SK-N-SH (cell line): ENCODE measurements at places on chromosomes 11 and 22. TPM values are rescaled to one million over a fixed set of nuclear protein-coding genes. Genes with fewer than 3 reads are reported as not detected.

GRCh38 chr11:40293655-40294348 is 1165.7 kb downstream of the LRRC4C start:
- H3K36me3 ChIP-seq: no peaks in the 10 kb centered on the region
- peak; percentile 82 for DNase-seq
- peaks cover 7% of the 10 kb centered on the region for H3K4me1 ChIP-seq
- H3K27me3 ChIP-seq: no peaks in the 10 kb centered on the region
- H3K4me3 ChIP-seq: peak overlapping the region; percentile 58

- H3K27me3 ChIP-seq: peaks cover 9% of the 10 kb centered on the region; the same call in 1 of the 2 replicates
- peak overlapping the region; percentile 79; the same call in 1 of the 2 replicates for H3K27ac ChIP-seq
- H3K36me3 ChIP-seq: no peaks in the 10 kb centered on the region
- peaks cover 86% of the 10 kb centered on the region; the same call in 1 of the 2 replicates for H3K4me1 ChIP-seq
- no peak for DNase-seq
Observed at GRCh38 chr11:8256271-8257002, 7.2 kb downstream of the LMO1 start.

CACNA1I gene
- polyA plus RNA-seq: under 0.01 TPM in 1 of 2 replicates, not detected in the other

DNA sequence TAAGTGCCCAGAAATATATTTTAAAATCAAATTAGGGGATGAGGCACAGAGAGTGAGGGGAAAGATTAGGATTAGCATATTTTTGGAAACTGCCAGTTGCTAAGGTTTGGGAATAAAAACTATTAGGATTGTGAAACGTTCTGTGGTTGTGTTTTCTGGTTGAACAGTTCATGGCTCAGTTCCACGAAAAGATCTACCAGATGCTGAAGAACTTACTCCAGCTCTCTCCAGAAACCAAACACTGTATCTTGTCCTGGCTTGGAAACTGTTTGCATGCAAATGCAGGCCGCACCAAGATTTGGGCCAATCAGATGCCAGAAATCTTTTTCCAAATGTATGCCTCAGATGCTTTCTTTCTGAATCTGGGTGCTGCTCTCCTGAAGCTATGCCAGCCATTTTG is 15.3 kb downstream of the UBE4A start:
- H3K4me3 ChIP-seq: no peak overlapping the region
- no peak for DNase-seq
- H3K27ac ChIP-seq: no peak overlapping the region
- no peaks in the 10 kb centered on the region for H3K4me1 ChIP-seq
- H3K36me3 ChIP-seq: peaks cover 70% of the 10 kb centered on the region

NELL1 gene
- 0.02 TPM in 1 of 2 replicates, not detected in the other for polyA plus RNA-seq

TCN1 gene
- polyA plus RNA-seq: 0.03 TPM in 1 of 2 replicates, not detected in the other

DNA sequence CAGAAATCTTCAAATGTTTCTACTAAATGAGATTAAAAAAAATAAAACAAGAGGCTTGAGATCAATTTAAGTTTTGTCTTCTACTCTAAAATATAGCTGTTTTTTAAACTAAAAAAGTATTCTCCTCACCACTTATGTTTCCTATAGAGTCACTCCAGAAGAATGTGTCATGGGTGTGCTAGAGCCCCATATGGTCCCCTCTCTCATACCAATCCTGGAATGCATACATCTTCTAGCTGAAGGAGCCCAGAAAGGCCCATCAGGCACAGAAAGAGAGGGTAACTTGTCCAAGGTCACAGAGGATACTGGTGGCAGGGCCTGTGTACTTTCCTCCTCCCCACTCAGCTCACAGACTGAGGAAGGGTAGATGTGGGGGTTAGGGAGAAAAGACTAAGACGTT is 34.4 kb downstream of the RELT start:
- no peak overlapping the region for H3K4me3 ChIP-seq
- peaks cover 6% of the 10 kb centered on the region for H3K36me3 ChIP-seq
- no peak overlapping the region for H3K27ac ChIP-seq

MUC5AC gene
- polyA plus RNA-seq: not detected in 2 replicates

GRCh38 chr11:122187373-122188165 is 71.6 kb upstream of the BLID start:
- H3K27ac ChIP-seq: peak overlapping the region; percentile 99
- no peak overlapping the region for H3K4me3 ChIP-seq
- peaks cover 22% of the 10 kb centered on the region for H3K36me3 ChIP-seq
- no peaks in the 10 kb centered on the region; the same call in 1 of the 2 replicates for H3K4me1 ChIP-seq
- H3K27me3 ChIP-seq: no peaks in the 10 kb centered on the region

- DNase-seq: no peak
- H3K4me3 ChIP-seq: no peak overlapping the region
- H3K4me1 ChIP-seq: no peaks in the 10 kb centered on the region
- H3K27me3 ChIP-seq: no peaks in the 10 kb centered on the region
Observed at GRCh38 chr22:42872821-42873220, 15.7 kb upstream of the ARFGAP3 start.

GRCh38 chr11:111700162-111700561 is 66.0 kb downstream of the PPP2R1B start:
- no peaks in the 10 kb centered on the region for H3K27me3 ChIP-seq
- H3K4me1 ChIP-seq: no peaks in the 10 kb centered on the region
- peaks cover 34% of the 10 kb centered on the region for H3K36me3 ChIP-seq
- no peak for DNase-seq

MRPL23 gene
- 226 and 264 TPM in 2 replicates for polyA plus RNA-seq

BIRC3 gene
- polyA plus RNA-seq: 0.46 and 0.62 TPM in 2 replicates

- peak overlapping the region; percentile 48; the same call in 1 of the 2 replicates for H3K27ac ChIP-seq
- peaks cover 25% of the 10 kb centered on the region for H3K4me1 ChIP-seq
- peak overlapping the region; percentile 79 for H3K4me3 ChIP-seq
- H3K27me3 ChIP-seq: no peaks in the 10 kb centered on the region
- peaks cover 9% of the 10 kb centered on the region; the same call in 1 of the 2 replicates for H3K36me3 ChIP-seq
- DNase-seq: peak; percentile 77
Observed at GRCh38 chr22:30326255-30326705, 461 bp downstream of the TBC1D10A start.

DNA sequence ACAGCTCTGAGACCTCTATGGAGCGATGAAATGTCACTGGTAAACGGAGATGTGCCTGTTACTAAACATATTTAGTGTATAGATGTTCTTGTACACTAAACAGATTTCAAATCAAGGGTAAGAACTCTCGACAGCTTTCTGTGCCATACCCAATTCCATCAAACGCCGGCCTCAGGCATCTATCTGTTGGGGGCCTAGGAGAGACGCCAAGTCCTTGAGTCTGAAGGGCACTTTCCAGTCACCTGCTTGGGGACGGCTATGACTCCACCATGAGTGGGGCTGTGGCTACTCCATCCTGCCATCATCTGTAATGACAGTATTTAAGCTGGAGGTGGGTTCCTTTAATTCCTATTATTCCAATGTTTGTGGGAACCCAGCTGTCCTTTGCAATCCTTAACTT is 87.8 kb downstream of the SHANK2 start:
- no peaks in the 10 kb centered on the region for H3K27me3 ChIP-seq
- no peaks in the 10 kb centered on the region for H3K36me3 ChIP-seq
- H3K27ac ChIP-seq: no peak overlapping the region
- H3K4me3 ChIP-seq: no peak overlapping the region
- H3K4me1 ChIP-seq: no peaks in the 10 kb centered on the region

GRCh38 chr11:72585762-72586311 is 88.4 kb downstream of the PDE2A start:
- peaks cover 20% of the 10 kb centered on the region for H3K27me3 ChIP-seq
- no peak overlapping the region for H3K4me3 ChIP-seq
- peak; percentile 89 for DNase-seq
- H3K27ac ChIP-seq: no peak overlapping the region
- H3K36me3 ChIP-seq: no peaks in the 10 kb centered on the region

DNA sequence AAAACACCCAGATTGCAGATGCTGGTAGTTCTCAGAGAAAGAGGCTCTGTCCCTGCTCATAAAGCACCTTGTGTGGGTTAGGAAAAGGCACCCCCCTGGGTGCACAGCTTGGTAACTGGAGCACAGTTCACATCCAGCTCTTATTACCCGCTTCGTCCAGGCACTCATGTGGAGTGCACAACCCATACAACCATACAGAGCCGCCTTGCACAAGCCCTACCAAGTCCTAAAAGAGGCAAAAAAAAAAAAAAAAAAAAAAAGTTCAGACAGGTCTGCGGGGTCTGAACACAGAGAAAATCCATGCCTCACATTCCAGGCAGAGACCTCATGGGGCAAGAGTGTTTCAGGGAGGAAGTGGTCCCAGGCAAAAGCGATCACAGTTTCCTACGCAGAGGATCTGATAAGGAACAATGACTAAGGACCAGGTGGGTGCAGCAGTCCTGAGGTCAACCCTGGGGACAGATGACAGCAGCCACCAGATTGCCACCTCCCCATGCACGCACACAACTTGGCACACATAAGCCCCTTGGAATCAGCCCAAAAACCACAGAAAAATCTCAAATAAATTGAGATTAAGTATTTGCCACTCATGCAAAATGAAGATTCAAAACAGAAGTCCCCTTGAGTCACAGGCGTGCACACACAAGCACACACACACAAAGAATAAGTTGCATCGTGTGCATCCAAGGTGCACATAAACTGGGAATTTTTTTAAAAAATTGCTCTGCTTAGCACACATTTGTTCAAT is 12.3 kb downstream of the MB start:
- H3K36me3 ChIP-seq: no peaks in the 10 kb centered on the region
- DNase-seq: peak; percentile 73
- H3K27ac ChIP-seq: no peak overlapping the region
- no peaks in the 10 kb centered on the region for H3K4me1 ChIP-seq
- no peaks in the 10 kb centered on the region; the same call in 1 of the 2 replicates for H3K27me3 ChIP-seq

DDI1 gene
- not detected in 2 replicates for polyA plus RNA-seq

TP53I11 gene
- 6.0 and 6.6 TPM in 2 replicates for polyA plus RNA-seq

SLC6A5 gene
- polyA plus RNA-seq: not detected in 2 replicates

DNA sequence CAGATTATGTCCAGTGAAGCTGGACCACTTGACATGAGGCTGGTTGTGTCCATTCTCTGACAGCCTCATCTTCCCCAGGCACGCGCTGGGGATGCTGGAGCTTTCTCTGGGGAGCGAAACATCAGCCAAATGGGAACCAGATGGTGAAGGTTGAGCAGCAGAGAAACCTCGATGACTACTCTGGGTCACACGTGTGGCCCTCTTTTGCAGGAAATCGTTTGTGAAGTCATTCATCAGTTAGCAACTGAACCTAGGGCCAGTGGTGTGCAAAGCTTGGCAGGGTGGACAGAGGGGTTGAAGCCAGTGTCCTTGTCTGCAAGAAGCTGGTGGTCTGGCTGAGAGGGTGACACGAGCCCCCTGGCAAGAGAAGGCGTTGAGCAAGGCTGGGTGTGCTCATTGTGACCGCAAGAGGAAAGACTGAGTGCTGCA is 109.8 kb downstream of the ZBTB16 start:
- DNase-seq: no peak
- peaks cover 62% of the 10 kb centered on the region for H3K27me3 ChIP-seq
- no peak overlapping the region for H3K4me3 ChIP-seq
- H3K27ac ChIP-seq: no peak overlapping the region
- peaks cover 15% of the 10 kb centered on the region; the same call in 1 of the 2 replicates for H3K4me1 ChIP-seq
- H3K36me3 ChIP-seq: no peaks in the 10 kb centered on the region

DNA sequence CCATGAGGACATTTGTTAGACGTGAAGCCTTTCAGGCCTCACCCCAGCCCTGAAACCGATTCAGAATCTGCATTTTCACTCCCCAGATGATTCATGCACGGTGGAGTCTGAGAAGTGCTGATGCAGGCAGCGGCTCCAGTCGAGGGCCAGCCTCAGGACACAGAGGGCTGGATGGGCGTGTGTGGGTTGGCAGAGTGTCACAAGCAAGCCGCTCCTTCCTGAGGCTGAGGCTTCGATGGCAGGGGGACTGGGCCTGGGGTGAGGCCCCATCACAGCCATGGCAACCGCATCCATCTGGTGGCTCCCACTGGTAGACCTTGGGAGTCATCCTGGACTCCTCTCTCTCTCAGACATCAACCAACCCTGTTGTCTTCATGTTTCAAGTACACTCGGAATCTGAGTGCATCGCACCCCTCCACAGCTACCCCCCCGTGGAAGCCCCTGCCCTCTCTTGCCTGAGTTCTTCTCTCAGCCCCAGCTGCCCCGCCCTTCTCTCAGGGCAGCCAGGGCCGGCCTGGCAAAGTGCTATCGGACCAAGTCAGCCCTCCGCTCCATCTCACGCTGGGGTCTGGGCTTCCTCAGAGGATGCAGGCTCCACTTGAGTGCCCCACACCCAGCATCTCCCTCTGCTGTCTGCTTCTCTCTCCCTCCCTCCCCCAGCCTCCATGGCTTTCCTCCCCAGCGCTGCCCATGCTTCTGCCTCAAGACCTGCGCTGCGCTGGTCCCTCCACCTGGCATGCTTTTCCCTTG is 10.6 kb downstream of the KCNC1 start:
- no peaks in the 10 kb centered on the region for H3K27me3 ChIP-seq
- no peak for DNase-seq
- H3K4me3 ChIP-seq: no peak overlapping the region
- H3K27ac ChIP-seq: no peak overlapping the region
- H3K4me1 ChIP-seq: no peaks in the 10 kb centered on the region
